ENCODE measurements at places on chromosomes 11 and 22.

DNA sequence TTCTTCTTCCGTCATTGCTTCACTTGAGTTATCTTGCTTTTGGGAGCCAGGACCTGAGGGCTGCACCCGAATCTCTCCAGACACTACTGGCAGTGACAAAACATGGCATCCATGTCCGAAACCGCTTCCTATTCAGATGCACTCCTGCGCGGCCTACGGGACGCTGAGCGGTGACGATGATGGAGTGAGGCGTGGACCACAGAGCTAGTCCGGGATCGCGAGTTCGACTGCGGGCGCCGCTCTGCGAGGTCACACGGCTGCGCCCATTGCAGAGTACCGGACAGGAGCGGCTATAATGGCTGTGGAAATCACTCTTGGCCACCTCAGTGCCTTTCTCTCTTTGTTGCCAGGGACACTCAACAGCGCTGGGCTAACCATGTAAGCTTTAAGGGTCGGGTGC is 453.8 kb upstream of the CNTN5 start:
- DNase-seq = no peak

- no peak for DNase-seq
Observed at GRCh38 chr11:76524461-76524860, 79.6 kb downstream of the EMSY start.

DNA sequence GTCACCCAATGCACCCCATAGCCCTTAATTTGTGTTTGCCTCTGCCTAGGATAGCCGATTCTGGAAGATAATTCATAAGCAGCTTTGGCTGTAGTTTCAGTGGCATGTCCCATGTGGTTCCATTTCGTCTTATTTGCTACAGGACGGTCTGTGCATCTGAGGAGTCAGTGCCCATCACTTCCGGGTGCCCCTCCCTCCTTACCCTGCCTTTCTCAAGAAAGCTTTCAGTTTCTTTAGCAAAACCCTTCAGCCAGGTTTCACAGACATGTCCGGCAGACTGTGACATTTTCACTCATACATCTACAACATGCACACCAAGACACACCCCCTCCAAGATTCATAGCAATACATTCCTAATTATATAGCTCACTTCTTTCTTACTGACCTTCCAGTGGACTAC is 14.3 kb downstream of the TP53AIP1 start:
- DNase-seq = no peak

DNA sequence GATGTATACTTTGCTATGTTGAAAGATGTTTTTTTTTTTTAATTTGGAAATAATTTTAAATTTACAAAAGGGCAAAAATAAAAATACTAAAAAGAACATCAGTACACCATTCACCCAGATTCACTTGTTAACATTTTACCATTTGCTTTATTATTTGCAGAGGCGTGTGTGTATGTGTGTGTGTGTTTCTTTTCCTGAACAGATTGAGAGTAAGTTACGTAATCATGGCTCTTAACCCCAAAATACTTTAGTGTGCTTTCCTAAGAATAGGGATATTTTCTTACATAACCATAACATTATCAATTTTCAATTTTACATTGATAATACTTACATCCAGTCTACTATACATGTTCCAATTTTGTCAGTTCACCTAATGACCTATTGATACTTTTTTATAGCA is 91.5 kb upstream of the HORMAD2 start:
- DNase-seq = no peak

- no peak for DNase-seq
Observed at GRCh38 chr11:57230791-57231538, 6.1 kb downstream of the APLNR start.

- DNase-seq = no peak
Observed at GRCh38 chr11:65810046-65810868, 23.4 kb downstream of the OVOL1 start.

DNA sequence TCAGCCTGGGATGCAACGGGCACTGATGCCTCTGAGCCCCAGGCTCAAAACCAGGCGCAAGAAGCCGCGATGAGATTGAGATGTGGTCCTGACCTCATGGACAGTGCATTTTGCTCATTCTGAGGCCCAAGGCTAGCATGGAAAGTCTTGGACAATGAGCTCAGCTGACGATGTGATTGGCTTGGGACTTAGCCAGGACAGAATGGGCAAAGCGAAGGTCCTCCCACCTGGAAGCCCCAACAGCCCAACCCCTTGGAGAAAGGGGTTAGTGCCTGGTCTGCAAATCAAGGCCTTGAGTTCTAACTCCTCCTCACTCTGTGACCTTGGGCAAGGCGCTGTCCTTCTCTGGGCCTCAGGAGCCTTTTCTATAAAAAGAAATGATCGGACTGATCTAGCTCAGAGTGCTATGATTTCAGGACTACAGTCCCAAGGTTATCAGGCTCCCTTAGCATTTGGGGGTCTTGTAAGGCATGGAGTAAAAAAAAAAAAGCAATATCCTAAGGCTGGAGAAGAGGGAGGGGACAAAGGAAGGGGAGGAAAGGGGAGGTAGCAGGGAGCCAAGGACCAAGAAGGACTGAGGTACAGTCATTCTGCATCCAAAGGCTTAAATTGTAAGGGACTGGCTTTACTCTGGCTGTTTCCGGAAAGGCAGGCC is 2.7 kb downstream of the SLC43A3 start:
- no peak for DNase-seq

DNA sequence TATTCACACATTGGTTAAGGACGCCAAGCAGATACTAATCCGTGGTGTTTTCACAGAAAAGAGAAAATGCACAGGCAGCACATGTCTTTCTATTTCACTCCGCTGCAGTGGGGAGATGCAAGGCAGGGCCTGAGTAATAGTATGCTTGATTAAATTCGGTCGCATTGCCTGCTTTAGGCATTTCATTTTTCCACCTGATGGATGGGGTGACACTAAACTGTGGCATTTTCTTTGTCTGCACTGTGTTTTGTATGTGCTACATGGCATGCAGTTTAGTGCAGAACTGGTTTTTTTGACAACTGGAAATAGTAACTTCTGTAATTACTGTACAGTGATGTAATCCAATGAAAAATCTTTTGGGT is 94.9 kb downstream of the SLC17A6 start:
- no peak for DNase-seq

GRCh38 chr11:111730871-111731591 is 35.2 kb downstream of the PPP2R1B start:
- DNase-seq = no peak

- no peak for DNase-seq
Observed at GRCh38 chr11:85115798-85116197, 511.3 kb downstream of the DLG2 start.

- no peak for DNase-seq
Observed at GRCh38 chr11:92766698-92767097, 202.8 kb upstream of the MTNR1B start.

DNA sequence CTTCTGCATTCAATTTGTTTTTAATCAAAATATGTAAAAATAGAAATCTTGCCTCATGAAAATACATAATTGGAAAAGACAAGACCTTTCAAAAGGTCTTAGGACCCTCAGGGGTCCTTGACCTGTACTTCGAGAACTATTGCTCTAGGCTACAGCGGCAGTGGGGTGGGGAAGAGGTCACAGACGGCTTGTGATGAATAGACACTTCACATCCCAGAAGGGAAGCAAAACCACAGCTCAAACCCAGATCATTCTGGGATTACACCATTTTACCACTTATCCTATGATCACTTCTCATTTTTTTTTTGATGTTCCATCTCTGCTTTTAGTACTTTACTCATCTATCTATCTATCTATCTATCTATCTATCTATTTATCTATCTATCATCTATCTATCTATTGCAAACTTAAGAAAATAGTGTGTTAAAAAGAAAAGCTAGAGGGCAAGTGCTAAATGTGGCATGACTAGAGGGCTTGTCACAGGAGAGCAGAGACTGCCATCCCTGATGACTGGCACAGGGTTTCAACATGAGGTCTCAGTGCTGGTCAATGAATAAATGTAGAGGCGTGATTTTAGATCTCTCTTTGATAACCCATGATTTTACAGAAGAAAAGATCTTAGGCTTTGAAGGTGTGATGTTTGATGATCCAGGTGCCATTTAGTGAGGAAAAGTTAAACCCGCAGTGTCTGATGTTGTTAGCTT is 37.1 kb downstream of the RNF141 start:
- DNase-seq = no peak

DNA sequence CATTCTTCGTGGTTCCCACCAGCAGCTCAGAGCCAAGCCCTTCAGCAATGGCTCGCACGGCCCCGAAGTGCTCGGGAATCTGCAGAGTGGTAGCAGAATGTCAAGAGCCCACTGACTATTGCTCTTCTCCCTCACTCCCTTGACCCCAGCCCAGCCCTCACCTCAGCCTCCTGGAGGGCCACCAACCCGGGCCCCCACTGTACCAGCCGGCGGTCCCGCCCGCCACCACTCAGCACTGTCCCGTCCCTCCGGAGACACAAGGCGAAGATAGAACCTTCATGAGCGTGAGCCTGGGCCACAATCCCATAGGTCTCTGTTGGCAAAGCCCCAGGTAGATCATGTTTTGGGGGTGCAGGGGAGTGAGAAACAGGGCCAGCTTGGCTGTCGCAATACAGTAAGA is 4.2 kb upstream of the MTA2 start:
- no peak for DNase-seq

DNA sequence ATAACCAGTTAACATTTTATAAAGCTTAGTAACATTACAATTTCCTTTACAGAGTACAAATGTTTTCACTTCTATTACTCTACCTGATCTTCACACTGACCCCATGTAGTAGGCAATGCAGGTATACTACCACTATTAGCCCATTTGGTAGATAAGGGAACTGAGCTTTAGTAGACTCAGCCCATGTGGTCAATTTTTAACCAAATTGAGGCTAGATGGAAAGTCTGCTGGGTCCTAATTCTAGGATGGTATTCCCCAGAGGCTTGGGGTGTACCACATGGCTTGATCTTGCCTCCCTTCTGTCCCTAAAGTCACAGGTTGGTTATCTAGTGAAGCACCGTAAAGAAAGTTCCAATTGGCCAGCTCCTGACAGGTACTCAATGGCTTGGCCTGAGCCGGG is 48.2 kb downstream of the NRXN2 start:
- DNase-seq = no peak

- DNase-seq = no peak
Observed at GRCh38 chr11:57197762-57198161, 16.0 kb downstream of the LRRC55 start.

DNA sequence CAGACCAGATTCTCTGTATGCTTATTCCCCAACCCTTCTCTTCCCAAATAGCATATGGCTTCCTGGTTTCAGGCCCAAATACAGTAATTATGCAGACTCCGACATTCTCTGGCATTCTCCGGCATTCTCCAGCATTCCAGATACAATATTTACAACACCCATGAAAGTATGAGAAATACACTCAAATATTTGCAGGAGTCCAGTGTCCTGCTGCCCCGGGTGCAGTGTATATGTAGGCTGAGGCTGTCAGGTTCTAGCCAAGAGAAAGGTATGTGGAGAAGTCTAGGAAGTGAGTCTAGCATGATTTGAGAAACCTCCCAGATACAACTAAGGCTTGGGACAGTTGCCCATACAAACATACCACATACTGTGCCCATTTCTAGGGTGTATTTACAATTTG is 160.7 kb downstream of the SOX6 start:
- no peak for DNase-seq

GRCh38 chr11:73288192-73288872 is 16.2 kb downstream of the P2RY6 start:
- DNase-seq = no peak

DNA sequence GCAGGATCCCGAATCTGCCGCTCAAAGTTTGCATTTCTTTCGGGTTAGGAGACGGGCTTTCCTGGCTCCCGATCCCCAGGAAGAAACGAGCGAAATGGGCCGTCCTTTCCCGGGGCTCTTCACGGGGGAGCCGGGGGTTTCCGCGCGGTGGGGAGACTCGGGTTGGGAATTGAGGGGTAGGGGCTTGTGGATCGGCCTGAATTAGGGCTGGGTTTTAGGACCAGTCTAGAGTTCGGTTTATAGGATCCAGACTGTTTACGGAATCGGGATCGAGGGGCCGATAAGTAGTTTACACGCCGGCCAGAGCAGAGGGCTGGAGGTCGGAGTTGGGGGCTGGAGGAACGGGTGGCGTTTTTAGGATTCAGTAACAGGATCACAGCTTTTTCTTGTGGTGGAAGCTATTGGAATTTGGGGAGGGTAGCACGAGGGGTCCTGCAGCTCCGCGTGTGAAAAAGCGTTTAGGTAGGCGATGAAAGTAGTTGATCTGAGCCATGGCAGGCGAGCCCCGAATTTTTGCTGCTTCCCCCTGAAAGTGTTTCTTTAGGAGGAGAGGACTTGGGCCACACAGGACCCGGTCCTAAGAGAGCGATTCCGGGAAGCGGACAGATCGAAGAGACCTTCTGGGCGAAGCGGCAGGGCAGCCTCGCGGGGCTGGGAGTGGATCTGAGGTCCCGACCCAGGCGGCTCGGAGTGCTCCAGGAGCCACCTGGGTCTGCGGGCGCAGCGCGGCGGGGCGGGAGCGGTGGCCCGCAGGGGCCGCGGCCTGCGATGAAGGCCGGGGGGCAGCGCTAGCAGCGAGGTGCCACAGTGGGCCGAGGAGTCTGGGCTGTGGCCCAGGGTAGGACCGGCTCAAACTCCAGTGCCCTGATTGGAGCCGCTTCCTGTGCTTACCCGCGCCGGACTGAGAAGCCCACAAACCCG is 1.6 kb downstream of the PKNOX2 start:
- no peak for DNase-seq

- DNase-seq = peak; percentile 81
Observed at GRCh38 chr11:3853899-3854659, 1.4 kb upstream of the STIM1 start.

- no peak for DNase-seq
Observed at GRCh38 chr11:61690706-61691379, 10.7 kb downstream of the DAGLA start.

- DNase-seq = no peak
Observed at GRCh38 chr22:33579448-33580093, 340.7 kb downstream of the LARGE1 start.

- peak; percentile 91 for DNase-seq
Observed at GRCh38 chr11:64339754-64340408, at the start of gene CCDC88B. CCDC88B (plus strand) TSS chr11:64340204; CDS start chr11:64340267, 63 bp downstream.

GRCh38 chr11:87154246-87154645 is 116.5 kb downstream of the TMEM135 start:
- no peak for DNase-seq

GRCh38 chr11:110497231-110497978 is 67.7 kb downstream of the FDX1 start:
- DNase-seq = no peak

GRCh38 chr11:47179655-47179991 is 2.9 kb upstream of the ARFGAP2 start:
- DNase-seq = peak; percentile 24

- no peak for DNase-seq
Observed at GRCh38 chr22:19997561-19998231, 18.9 kb downstream of the ARVCF start.

GRCh38 chr11:95867105-95867504 is 56.8 kb downstream of the MTMR2 start:
- no peak for DNase-seq

GRCh38 chr22:40665312-40665711 is 14.0 kb upstream of the MCHR1 start:
- DNase-seq = no peak

GRCh38 chr11:41935241-41935640 is 475.8 kb upstream of the LRRC4C start:
- no peak for DNase-seq

DNA sequence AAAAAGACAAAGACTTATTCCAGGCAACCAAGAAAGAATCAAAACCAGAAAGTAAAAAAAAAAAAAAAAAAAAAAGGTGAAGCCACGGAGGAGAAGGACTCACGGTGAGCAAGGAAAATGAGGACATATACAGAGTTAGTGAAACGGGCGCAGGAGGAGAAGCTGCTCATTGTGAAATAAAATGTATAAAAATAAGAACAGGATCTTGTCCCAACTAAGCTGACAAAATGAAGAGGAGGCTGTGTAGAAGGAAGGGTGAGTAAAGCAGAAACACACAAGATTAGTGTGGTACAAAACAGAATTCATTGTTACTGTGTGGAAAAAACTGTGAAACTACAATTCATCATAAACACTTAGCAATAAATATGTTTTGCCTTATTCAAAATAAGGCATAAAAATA is 7.6 kb downstream of the IL17REL start:
- no peak for DNase-seq
